ENCODE measurements at places on chromosomes 1 and 21.

DNA sequence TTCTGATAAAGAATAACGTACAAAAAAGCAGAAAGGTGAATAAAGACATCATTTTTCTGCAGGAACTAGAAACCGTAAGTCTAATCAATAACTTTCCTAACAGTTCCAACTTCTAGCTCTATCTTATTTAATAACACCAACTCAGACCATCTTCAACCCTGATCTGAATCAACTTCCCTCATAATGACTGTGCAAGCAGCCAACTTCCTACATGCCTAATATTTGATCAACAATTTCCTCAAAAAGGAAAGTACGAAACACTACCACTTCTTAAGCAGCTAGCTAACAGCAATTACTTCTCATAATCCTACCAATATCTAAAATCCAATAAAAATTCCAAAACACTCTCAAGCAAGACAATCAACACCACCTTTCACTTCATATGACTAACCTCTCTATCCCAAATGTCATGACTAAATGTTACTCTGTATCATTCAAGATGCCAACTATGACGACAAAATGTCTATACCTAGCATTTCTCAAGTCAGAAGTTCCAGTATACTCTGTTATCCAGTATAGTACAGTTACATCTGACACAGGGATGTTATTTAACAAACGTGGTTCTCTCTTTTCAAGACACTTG lies 1.7 kb downstream of the COP1 start:
- no peak for DNase-seq

GRCh38 chr1:237851210-237851845 lies 39.4 kb downstream of the ZP4 start:
- no peak for DNase-seq

GRCh38 chr1:156711011-156711817 lies 5.8 kb upstream of the CRABP2 start:
- DNase-seq, result no peak

DNA sequence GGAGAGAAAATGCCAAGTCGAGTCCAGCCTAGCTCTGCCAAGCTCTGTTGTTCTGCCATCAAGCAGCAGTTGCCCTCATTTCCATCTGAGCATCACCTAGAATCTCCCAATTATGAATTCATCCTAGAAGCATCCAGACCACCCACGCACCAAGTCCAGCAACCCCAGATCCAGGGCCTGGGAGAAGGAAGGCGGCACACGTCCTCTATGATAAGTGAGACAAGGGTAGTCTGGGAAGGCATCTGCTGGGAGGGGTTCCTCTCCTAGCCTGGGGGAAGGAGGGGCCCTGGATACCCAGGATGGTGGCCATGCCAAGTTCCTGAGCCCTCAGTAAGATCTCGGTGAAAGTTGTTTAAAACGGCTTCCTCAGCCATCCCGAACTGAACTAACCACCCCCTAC lies 70.7 kb downstream of the VWA5B1 start:
- no peak for DNase-seq

- no peak for DNase-seq
Measured at GRCh38 chr1:34858901-34859445, 576 bp downstream of the SMIM12 start.

DNA sequence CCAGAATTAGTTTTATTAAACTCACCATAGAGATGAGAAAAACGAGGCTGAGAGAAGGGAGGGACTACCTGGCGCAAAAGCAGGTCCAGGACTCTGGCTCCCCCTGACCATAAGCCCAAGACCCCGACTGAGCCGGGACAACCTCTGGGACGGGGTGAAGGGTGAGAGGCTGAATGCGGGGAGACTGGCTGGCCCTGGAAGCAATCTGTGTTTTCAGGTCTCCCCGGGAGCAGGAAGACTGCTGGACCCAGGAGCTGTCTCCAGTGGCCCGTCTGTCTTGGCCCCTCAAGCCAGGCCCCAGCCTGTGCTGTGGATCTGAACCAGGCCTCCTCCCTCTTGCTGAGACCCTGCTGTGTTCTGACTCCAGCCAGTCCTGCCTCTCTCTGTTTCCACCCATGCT lies 240.8 kb downstream of the TRABD2B start:
- DNase-seq, result no peak

DNA sequence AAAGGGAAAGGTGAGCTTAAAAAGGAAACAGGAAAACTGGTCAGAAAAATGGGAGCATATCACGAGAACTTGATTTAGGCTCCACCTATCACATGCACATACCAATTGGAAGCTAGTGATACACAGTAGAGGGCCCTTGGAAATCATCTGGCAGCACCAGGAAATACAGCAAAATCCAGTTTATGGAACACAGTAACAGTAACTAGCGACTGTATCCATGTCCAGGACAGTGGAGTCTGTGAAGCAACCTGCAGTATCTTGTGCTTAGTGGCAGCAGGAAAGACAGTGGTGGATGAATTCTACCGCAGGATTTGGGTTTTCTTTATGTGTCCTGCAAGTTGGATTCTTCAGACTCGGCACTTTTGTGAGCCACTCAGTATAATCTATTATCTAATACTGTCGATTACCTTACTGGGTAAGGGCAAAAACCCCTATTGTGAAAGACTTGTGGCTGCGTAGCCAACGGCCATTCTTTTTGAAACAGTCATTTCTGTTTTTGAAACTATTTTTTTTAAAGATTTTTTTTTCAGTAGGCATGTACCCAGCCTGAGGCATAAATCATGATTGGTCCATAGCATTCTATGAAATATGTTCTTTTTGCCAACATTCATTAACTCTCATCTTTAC lies 1.6 kb upstream of the KDM4A start:
- DNase-seq, result no peak

DNA sequence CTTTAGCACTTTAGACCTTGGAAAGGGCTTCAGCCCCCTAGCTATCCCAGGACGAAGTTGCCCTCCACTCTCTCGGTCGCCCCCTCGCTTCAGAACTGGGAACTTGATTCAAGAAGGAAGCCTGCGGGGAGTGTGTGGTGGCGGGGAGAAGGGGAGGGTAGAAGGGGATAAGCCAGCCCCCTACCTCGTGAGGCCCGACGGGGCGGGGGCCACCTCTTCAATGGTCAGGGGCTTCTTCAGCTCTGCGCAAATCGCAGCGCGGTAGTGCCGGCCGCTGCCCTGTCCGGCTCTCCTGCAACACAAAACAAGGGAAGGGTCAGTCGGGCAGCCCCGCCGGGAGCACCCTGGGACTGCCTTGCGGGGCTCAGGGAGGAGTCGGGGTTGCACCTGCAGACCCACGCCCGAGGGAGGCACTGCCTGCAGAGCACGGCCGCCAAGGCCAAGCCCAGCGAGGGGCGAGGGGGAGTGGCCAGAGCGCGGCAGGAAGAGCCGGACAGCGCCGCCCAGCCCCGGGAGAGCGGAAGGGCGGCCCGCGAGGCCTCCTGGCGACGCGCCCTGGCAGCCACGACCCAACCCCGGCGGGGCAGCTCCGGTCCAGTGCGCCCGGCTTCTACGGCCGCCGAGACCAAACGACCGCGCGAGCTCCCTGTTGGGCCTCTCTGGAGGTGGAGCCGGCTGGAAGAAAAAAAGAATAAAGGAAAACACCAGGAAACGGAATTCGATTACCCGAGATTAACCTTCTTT lies 56.2 kb upstream of the RASAL2 start:
- no peak for DNase-seq

DNA sequence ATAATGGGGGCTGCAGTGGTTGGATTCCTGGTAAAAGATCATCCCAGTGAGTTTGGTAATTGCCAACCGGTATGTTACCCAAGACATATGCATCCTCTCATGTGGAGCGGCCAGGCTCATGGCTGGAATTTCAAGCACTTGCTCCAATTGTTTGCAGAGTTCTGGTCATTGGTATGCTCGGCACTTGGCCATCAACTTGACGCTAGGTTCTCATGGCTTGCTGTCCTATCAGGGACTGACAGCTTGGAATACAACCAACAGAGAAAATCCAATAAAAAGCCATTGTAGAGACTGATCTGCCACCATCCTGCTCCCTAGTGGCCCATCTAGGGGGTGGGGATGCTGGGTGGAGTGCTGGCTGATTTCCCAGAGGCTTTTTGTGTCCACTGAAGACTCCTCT lies 120.9 kb downstream of the EDEM3 start:
- DNase-seq, result no peak

- peak; percentile 86 for DNase-seq
Measured at GRCh38 chr1:25022361-25023189, 92.5 kb upstream of the RUNX3 start.

DNA sequence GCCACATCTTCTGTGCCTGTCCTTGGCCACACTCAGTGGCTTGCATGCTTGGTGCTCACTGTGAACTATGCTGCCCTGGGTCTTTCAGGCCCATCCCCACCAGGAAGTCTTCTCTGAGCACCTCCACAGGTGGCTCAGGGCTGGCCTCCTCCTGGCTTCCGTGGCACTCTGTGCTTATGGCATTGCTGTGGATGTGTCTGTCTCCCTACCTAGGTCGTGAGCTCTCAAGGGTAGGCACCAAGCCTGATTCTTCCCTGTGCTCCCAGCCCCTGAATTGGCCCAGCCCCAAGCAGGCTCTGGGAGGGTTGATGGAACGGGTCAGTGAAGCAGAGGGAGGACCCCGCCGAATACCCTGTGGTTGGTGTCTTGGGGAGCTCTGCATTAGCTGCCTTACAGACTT lies 197.7 kb upstream of the EDN2 start:
- no peak for DNase-seq

GRCh38 chr1:223033658-223034057 lies 109.4 kb downstream of the TLR5 start:
- DNase-seq, result no peak

DNA sequence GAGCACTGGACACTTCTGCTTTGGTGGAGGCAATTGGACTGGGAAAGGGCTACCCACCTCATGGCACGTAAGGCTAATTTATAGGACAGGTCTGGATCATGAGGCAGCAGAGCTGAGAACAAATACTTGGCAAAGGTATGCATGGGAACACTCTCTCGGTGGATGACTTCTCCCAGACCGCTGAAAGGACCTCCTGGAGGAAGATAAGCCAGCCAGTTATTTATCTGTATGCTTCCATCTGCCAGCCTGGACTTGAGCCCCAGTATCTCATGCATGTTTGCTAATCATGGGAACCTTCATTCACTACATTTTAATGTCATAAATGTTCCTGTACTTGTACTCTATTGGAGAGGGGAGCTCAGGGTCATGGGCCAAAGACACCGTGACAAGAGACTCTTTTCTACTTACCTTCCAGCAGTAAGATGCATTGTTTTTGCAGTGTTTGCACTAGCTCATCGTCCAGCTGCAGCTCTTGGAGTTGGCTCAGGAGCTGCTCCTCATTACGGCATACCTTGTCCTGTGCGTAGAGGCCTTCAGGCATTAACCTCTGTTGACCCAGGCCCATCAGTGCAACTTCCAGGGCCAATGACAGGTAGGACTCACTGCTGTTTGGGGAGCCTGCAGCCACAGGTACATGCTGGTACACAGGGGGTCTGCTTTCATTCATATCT lies 23.7 kb downstream of the UROD start:
- no peak for DNase-seq

DNA sequence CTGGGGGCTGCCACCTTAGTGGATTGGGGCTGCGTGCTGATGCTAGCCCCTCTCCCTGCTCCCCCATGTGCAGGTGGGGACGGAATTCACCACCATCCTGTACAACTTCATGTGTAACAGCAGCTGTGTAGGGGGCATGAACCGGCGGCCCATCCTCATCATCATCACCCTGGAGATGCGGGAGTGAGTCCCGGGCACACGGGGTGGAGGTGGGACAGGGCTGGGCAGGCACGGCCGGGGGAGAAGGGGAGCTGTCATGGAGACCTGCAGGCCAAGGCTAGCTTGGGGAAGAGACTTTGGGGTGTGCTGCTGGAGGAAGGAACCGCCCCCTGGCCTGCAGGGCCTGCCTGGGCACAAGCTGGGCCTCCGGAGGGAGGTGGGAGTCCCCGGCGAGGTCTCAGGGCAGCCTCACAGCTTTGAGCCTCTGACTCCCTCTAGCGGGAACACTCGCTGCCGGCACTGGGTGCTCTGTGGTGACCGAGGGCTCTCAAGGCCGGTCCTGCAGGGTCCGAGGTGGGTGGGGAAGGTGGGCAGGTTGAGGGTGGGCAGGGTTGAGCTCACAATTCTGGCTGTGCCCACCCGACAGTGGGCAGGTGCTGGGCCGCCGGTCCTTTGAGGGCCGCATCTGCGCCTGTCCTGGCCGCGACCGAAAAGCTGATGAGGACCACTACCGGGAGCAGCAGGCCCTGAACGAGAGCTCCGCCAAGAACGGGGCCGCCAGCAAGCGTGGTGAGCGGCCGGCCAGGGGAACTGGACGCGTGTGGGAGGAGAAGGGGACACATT lies 25.0 kb upstream of the CCDC27 start:
- no peak for DNase-seq

GRCh38 chr21:26070822-26071425 lies 99.6 kb downstream of the APP start:
- peak; percentile 1 for DNase-seq

DNA sequence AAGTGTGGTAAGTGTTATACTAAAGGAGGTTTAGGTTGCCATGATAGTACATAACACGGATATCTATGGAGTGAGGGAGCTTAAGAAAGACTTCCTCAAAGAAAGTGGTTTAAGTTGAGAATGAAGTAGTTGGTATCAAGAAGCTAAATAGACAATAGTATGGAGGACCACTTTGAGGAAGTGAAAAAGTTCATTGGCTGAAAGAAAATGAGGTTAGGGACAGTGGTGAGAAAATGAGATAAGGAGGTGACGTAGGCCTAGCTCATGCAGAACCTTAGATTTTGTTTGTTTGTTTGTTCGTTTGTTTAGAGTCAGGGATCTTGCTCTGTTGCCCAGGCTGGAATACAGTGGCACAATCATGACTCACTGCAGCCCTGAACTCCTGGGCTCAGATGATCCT lies 72.2 kb upstream of the PPIH start:
- no peak for DNase-seq

GRCh38 chr21:31195334-31196015 lies 148.6 kb downstream of the TIAM1 start:
- no peak for DNase-seq

GRCh38 chr1:196608390-196609369 lies at the start of gene KCNT2:
Gene KCNT2 (minus strand): TSS chr1:196608440. CDS start chr1:196608309, 131 bp downstream.
- no peak for DNase-seq

GRCh38 chr1:233238884-233239431 lies 56.6 kb downstream of the PCNX2 start:
- DNase-seq, result no peak

- no peak for DNase-seq
Measured at GRCh38 chr1:9785406-9785805, 38.4 kb downstream of the CLSTN1 start.
